ENCODE measurements at places on chromosomes 12 and 14.

DNA sequence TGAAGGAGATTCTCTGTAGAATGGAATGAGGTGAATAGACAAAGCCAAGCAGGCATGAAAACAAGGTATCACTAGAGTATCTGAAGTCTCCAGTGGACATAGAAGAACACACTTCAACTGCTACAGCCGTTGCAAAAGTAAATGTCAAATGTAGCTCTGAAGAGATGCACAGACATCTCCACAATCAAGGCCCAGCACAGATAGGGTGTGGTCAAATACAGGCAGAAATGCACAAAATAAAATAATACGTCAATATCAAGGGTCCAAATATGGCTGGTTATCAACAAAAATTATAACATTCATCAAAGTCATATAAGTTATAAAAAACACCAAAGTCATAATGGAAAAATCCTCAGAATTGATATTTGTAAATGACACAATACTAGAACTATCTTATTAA, 1107.3 kb downstream of the TMEM121 start:
- no peak for DNase-seq

GRCh38 chr12:77696183-77696582, 134.5 kb upstream of the NAV3 start:
- no peak for DNase-seq

- DNase-seq, result no peak
Measured at GRCh38 chr14:33347796-33348195, 409.1 kb downstream of the NPAS3 start.

- DNase-seq, result no peak
Measured at GRCh38 chr12:104357421-104357952, 53.9 kb downstream of the EID3 start.

- no peak for DNase-seq
Measured at GRCh38 chr14:82661258-82661657, 1127.6 kb upstream of the SEL1L start.

- no peak for DNase-seq
Measured at GRCh38 chr12:12331896-12332295, 18.1 kb downstream of the MANSC1 start.

GRCh38 chr12:74424778-74425177, 112.9 kb upstream of the ATXN7L3B start:
- no peak for DNase-seq

DNA sequence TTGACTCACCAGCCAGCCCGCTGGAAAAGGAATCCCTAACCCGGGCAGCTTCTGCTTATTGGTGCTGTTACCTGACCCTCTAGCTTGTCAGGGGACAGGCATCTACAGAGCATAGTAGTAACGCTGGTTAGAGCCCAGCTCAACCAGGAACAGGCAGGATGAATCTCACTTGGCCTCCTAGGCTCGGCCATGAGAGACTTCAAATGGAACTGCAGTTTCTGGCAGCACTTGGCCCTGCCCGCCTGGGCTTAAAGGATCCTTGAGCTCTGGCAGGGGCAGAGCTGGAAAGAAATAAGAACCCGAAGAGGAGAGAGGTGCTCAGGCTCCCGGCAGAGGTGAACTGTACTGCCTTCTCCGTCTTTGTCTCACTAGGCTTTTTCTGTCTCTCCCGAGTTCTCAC, 2.3 kb upstream of the LHX5 start:
- no peak for DNase-seq

DNA sequence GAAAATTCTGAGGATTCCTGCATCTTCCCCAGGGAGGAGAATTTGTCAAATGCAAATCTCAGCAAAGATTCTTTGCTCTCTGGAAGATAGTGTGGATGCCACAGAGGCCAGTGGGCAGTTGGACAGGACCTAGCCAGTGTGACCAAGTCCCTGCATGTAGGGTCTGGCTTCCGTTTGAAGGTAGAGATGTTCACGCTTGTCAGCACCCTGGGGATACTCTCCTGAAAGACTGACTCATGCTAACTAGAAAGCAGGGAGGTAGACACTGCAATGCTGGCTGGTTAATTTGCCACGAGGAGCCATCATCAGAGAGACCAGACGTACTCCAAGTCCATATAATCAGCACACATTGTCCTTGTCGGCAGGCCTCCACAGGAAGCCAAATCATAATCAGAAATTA, 130.1 kb downstream of the SAMD4A start:
- DNase-seq, result no peak

DNA sequence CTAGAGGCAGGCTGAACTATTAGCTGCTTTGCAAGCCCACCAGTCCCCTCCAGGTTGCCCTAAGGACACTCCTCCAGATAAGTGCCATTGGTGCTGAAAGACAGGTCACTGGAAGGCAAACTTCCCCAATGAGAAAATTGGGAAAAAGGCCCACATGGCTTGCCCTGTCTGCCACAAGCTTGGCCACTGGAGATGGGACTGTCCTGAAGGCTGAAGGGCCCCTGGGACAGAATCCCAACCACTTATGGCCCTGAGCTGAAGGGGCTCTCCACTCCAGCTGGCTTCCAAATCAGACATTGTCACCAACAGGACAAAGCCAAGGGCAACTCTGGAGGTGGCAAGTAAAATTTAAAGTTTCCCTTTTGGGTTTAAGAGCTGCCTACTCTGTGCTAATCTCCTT, 12.2 kb upstream of the DHRS2 start:
- DNase-seq, result no peak

DNA sequence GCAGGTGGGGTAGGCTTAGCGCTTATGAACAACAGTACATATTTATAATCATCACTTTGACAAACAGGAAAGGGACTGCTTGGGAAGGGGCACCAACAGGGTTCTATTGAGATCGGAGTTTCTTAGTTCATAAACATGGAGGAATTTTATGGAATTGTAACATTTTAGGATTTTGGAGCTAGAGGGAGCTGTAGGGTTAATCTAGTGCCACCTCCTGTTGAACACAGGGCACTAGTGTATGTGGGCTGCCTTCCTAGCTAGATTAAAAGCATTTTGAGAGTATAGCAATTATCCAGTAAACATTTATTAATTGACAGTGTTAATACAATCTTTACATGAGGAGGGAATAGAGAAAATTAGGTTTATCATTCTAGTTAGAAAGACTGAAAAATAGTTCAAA, 23.1 kb upstream of the TBC1D30 start:
- DNase-seq, result no peak

DNA sequence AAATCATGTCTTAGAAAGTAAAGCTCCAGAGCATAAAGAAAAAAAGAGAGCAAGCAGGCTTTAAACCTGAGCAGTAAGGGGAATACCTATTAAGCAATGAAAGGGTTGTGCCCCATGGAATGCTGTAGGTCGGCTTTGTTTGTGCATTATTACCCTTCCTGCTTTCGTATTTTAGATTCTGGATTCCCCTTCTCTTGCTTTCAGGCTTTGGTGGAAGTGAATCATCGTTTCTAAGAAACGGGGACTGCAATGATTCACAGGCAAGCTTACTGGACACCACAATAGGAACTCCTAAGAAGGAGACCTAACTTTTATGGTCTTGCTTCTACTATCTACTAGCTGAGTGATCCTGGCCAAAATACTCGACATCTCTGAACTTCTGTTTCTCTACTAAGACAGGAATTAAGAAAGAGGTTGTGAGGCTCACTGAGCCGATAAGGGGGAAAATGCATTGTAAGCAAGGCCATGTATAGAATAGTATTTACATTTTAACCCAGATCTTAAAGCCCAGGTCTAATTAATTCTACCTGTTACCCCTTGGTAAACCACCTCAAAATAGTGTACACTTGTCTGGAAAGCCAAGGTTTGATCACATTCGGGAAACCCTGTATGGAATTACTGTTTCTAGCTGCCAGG, 1.2 kb upstream of the BMAL2 start:
- no peak for DNase-seq

DNA sequence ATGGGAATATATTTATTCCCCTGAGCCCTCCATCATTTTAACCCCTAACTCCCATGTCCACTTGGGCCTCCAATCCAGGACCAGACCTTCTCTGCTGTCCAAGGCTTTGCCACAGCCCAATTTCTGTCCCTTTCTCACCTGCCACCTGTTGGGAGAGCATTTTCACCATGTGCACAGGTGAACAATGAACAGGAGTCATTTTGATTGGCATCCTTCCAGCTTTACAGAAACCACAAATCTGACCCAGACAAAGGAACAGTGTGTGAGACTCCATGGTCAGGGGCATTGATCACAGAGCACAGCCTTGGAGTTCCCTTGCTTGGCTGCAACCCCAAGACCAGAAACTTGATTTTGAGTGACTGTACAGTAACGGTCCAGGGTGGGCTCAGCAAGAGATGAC, 91.9 kb downstream of the CRACR2A start:
- DNase-seq, result no peak

- no peak for DNase-seq
Measured at GRCh38 chr12:27539191-27539631, 15.2 kb downstream of the PPFIBP1 start.

GRCh38 chr12:91367234-91367849, 184.7 kb upstream of the DCN start:
- DNase-seq, result no peak

- no peak for DNase-seq
Measured at GRCh38 chr12:88756153-88756552, 175.9 kb upstream of the KITLG start.

GRCh38 chr12:78316136-78316535, 485.4 kb downstream of the NAV3 start:
- DNase-seq, result no peak

DNA sequence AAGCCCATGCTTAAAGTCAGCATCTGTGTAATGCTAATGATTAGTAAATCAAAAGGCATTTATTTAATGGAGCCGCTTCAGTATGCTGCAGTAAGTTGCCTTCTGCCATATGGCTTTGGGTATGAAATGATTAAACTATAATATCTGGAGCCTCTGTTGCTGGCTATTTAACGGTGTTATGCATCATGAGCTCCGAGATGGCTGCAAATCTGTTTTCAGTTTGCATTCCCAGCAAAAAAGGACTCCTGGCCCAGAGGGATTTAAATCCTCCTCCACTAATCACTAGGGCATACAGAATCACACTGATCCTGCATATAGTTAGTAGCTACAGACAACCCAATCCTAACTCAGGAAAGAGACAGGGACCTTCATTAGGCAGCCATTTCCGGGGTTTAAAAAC, 171.5 kb upstream of the EEA1 start:
- no peak for DNase-seq

GRCh38 chr12:91883811-91884210, 261.8 kb downstream of the BTG1 start:
- no peak for DNase-seq

GRCh38 chr14:21965042-21965441, 291.4 kb upstream of the OR4E1 start:
- DNase-seq, result peak; percentile 26

GRCh38 chr12:12157424-12157823, 86.7 kb downstream of the BCL2L14 start:
- no peak for DNase-seq

- no peak for DNase-seq
Measured at GRCh38 chr12:25767606-25768005, 190.9 kb upstream of the RASSF8 start.

GRCh38 chr14:39452680-39453079, 20.4 kb upstream of the FBXO33 start:
- DNase-seq, result no peak

- no peak for DNase-seq
Measured at GRCh38 chr12:78799649-78800048, 64.9 kb upstream of the SYT1 start.

DNA sequence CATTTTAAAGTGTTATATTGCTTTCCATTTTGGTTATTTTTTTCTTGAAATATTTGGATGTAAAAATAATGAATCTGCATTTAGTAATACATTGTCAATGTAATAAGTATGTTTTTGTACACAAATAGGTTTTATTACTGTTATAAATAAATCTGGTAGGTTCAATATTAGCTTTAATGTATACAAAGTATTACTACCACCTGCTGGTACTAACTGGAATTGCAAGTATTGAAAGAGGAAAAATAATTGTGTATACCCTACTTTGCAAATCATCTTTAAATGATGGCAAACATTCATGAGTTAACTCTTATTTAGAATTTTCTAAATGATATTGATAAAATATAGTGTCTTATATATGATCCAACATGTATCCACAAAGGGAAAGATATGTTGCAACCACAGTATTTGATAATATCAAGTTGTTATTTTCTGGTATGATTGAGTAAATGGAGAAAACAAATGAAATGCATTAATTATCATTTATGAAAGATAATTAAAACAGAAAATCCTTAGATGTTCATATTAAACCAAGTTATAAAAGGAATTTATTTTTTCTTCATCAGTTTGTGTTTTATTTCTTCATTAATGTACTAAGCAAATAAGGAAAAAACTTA, 3.2 kb downstream of the OR4K2 start:
- no peak for DNase-seq
